Mesenchymal stem cell (in vitro differentiated cells and primary cell): ENCODE measurements at places on chromosomes 3 and 15.

GRCh38 chr3:72238010-72238691, 453.2 kb upstream of the PROK2 start:
- no peak for DNase-seq

- no peak for DNase-seq
Measured at GRCh38 chr3:101972430-101973162, 123.3 kb downstream of the NFKBIZ start.

GRCh38 chr15:84947947-84948830, 33.5 kb upstream of the PDE8A start:
- DNase-seq = peak; percentile 72

DNA sequence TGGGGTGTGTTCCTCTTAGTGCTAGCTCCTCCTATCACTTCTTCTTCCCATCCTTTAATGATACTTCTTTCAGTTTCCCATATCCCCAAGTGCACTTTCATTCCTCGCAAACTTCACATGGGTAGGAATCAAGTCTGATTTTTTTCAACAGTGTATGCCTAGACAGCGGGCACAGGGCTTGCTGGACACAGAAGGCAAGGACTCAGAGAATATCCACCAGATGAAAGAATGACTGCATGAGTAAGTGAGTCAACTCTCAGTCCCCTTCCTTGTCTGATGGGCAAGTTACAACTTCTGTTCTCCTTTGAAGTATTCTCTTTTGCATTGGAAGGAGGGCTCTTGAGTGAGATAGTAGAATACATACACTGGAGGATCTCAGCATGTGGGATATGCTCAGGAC, 3.1 kb upstream of the SQOR start:
- DNase-seq = peak; percentile 44

GRCh38 chr3:156293566-156293965, 173.2 kb downstream of the KCNAB1 start:
- no peak for DNase-seq

GRCh38 chr15:58457466-58457965, 25.7 kb downstream of the LIPC start:
- peak; percentile 97 for DNase-seq

GRCh38 chr3:46566040-46566641, at the start of gene LRRC2:
TSS of gene LRRC2 (minus strand) at chr3:46566302. CDS start at chr3:46551591, 14,711 bp downstream.
- peak; percentile 86 for DNase-seq

DNA sequence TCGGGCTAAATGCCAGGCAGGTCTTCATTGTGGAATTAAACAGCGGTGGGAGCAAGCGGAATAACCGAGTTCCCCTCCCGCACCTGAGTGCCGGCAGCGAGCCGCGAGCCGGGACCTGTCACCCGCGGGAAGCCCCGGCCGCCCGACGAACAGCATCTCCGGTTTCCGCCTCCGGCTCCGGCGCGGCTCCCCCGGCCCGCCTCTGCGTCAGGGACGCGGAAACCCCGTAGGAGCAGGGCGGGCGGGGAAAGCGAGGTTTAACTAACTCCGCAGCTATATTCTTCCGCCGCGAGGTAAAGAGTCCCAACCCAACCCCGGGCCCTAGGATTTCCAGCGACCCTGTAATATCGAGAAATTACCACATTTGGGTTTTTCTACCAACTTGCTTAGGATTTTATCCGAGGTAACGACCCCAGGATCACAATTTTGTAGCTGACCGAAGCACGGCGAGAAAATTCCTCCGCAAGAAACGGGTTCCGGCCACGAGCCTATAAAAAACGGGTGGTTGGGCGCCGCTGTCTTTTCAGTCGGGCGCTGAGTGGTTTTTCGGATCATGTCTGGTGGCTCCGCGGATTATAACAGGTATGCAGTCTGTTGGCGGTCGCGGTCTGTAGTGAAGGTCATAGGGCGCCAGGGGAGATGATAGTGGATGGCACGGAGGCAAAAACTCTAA, at the start of gene EIF4A2:
Gene EIF4A2 (plus strand): TSS at position 520 of the 673 bp plus-strand sequence. CDS start 34 bp downstream, at position 554.
- peak; percentile 93 for DNase-seq

DNA sequence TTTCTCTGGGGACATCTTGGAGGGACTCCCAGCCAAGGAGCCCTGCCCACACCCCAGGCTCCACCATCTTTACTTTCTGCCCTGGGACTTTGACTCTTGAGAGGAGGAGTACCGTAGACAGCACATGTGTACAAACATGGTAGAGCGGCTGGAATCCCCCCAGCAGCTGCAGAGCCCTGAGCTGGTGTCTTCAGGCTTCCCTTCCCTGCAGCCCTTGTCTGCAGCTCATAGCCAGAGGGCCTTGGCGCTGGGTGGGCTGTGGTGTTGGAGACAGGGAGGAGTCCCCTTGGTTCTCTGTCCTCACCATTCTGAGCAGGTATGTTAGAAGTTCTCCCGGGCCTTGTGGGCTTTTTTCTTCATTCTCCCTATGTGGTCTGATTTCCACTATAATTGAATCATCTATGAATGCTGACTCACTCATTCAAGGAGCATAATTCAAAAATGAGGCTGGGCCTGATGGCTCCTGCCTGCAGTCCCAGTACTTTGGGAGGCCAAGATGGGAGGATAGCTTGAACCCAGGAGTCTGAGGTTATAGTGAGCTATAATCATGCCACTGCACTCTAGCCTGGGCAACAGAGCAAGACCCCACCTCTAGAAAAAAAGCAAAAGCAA, 97.8 kb upstream of the MEF2A start:
- DNase-seq = no peak

DNA sequence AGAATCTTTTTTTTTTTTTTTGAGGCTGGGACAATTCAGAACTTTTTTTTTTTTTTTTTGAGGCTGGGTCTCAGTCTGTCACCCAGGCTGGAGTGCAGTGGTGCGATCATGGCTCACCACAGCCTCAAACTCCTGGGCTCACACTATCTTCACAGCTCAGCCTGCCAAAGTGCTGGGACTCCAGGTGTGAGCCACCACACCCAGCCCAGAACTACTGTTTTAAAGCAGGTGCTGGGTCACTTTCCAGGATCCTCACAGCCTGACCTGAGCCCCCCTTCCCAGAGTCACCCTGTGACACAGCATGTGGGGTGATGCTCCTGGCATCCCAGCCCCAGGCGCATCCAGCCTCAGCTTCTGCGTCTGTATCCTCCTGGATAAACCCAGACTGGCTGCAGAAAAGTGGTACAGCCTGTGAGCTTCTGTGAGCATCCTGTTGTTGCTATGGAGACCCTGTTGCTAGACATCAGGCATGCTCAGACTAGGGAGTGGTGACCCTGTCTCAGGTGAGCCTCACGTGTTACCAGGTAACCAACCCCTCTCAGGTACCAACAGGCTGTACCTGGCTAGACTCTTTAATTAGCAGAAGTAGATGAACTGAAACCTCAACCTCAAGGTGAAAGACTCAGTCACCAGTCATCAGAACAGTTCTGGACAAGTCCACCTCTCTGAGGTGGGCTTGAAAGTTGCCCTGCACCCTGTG, 15.0 kb downstream of the KLF13 start:
- DNase-seq = no peak

GRCh38 chr3:141421639-141422319, 53.5 kb downstream of the ZBTB38 start:
- peak; percentile 80 for DNase-seq

DNA sequence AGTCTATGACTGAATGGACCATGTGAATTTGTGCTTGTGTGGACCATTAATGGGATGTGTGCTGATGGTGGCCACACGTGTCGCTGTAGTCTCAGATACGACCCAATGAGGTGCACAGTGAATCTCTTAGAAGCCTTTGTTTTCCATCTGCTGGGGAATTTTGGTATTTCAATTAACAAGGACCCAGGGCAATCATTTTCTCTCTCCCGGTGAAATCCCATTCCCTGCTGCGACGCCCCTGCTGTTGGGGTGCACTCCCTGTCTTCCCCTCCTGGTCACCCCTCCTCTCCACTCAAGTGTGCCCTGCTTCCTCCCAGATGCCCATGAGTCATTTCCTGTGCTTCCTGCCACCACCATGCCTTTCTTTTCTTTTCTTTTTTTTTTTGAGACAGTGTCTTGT, 32.7 kb downstream of the EBLN2 start:
- peak; percentile 43 for DNase-seq

- DNase-seq = no peak
Measured at GRCh38 chr15:62278534-62278933, 113.4 kb upstream of the C2CD4B start.
